ENCODE measurements at places on chromosomes 5 and 9. TPM values are rescaled to one million over a fixed set of nuclear protein-coding genes. Genes with fewer than 3 reads are reported as not detected.

DNA sequence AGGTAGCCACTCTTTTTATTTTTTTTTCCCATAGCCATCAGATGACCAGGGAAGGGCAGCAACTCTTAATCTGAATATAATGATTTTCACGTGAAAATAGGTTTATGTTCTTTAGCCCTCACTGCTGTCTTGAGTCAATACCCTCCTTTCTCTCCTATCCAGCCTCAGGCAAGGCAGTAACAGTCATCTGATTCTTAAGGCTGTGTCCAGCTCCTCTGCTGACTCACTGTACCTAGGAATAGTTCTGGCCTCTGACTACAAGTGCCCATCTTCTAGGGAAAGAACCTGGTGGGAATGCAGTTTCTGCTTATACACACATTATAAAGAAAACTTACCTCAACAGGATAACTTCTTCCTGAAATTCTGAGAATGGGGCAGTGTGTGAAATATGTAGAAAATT is 30.7 kb downstream of the DHX29 start:
- DNase-seq: no peak

GRCh38 chr5:56178823-56179222 is 54.3 kb downstream of the ANKRD55 start:
- no peak for DNase-seq

Gene GARIN3
- total RNA-seq: not detected

Gene SNX24
- total RNA-seq: 27.5 TPM

Gene KCNN2
- total RNA-seq: 24.7 TPM

GRCh38 chr9:133515240-133515610 is 9.5 kb downstream of the MYMK start:
- no peak for DNase-seq
